ENCODE measurements at places on chromosomes 1 and 21.

- DNase-seq: no peak
Observed at GRCh38 chr1:225343618-225344017, 84.2 kb downstream of the LBR start.

DNA sequence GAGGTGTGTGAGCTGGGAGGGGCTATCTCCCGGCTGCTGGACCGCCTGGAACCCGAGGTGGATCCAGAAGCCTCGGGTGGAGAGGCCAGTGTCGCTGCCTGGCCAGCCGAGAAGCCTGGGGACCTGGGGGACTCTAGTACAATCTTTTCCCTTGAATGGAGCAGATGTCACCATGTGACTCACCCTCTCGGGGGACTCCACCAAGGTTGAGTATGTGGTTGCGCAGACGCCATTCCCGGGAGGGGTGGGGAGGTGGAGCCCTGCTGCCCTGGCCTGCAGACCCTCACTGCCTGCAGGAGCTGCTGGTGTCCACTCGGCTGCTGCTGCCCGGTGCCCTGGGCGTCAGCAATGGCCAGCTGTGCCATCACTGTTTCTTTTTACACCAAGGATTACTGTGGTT, 40.3 kb downstream of the TP73 start:
- DNase-seq: no peak

GRCh38 chr1:92754000-92754718, 30.7 kb downstream of the EVI5 start:
- DNase-seq: no peak

- no peak for DNase-seq
Observed at GRCh38 chr1:62897788-62898187, 113.9 kb downstream of the ATG4C start.

DNA sequence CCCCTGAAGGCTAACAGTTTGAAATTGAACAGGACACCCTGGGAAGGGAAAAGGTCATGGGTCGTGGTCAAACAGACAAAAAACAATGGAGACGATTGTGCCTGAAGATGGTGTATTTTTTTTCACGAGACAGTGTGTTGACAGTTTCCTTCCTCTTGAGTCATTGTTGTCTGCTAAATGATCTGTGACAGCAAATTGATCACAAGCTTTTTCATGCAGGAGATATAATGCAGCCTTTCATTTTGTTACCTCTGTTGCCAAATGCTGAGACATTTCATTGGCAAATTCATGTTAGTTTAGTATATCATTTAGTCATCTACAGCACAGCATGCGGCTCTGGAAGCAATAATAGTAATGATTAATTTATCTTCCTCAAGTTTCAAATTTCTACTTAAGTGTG, 27.7 kb downstream of the UBE2U start:
- DNase-seq: no peak

DNA sequence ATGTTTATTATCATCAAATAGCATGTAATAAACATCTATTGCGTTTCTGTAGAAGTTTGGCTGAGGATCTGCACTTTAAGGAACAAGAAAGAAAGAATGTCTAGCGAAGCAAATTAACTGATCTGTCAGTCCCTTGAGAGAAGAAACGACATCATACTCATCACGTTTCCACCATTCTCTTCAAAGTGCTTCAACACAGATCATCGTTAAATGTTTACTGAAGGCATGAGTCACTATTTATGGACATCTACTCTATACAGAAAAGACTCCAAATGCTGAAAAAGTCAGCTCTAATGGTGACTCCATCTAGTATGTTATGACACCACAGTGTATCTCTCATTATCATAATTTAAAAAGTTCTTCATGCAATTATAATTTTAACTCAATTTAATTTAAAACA, 369.1 kb downstream of the RGS7 start:
- no peak for DNase-seq
